ENCODE measurements at places on chromosomes 5 and 9.

DNA sequence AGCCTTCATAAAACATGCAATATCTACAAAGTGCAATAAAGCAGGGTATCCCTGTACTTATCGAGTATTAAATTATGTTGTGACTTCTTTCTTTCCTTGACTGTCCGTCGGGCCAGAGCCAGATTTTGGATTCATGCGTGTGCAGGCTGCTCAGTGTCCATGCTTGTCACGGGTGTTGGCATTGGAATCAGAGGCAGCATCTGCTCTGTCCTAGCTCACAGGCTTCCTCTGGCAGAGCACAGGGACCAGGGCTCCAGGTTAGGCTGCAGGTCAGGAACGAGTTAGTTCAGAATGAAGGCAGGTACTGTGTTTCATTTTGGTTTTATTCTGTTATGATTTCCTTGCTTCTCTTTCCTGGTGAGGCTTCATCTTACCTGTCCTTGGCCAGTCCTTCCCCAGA lies 249.8 kb downstream of the AUH start:
- DNase-seq = no peak

GRCh38 chr5:108078345-108078744 lies 303.6 kb downstream of the FBXL17 start:
- DNase-seq = no peak

GRCh38 chr5:176771102-176771845 lies 39.1 kb upstream of the UNC5A start:
- DNase-seq = no peak

DNA sequence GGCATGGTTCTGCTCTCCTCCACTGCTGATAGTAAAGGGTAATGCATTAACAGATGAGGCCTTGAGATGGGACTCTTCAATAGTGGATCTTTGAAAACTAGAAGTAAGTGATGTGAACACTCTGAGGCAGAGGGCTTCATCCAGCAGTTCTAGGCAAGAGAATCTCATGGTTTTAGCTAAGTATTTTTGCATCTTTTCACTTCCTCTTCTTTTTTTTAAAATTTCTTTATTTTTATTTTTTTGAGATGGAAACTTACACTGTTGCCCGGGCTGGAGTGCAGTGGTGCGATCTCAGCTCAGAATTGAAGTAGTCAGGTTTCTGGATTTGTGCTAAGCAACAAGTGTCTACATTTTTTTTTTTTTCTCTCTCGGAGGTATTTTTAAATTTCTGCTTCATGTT lies 101.9 kb downstream of the MTRR start:
- no peak for DNase-seq

- DNase-seq = no peak
Measured at GRCh38 chr5:25646421-25647341, 1001.9 kb upstream of the CDH10 start.

DNA sequence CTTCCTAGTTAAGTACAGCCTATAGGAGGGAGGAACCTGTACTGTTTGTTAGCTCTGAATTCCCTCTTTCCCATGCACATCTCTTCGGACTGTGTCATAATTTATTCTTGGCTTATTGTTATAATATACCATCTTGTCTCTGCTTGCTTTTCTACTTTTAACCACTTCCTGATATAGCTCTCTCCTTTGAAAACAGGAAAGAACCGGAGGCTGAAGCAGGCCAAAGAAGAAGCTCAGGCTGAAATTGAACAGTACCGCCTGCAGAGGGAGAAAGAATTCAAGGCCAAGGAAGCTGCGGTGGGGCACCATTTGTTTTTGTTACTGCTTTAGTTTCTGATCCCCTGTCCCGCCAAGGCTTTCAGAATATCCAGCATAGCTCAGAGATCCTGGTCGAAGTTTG lies 4.8 kb downstream of the ATP6V1G1 start:
- no peak for DNase-seq

DNA sequence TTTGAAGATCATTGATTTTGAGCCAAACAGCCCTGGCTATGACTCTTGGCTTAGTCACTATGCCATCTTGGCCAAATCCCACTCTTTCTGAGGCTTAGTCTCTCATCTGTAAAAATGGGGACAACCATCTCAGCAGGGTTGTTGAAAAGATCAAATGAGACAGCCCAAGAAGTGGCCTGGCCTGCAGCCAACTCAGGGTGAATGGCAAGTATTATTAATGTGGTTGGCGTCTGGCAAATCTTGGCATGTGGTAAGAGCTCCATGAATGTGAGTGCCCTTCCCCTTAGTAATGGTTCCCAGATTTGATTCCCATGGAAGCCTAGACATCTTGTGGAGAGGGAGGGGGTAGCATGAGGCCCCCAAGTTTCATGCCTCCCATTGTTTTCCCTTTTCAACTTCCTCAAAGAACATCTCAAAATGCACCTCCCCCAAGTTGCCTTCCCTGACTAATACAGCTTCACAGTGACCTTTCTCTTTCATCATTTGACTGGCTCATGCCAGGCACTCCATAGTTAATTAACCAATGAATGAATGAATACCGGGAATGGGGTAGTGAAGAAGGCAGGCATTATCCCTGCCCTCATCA lies 11.8 kb upstream of the TGFBI start:
- DNase-seq = no peak

DNA sequence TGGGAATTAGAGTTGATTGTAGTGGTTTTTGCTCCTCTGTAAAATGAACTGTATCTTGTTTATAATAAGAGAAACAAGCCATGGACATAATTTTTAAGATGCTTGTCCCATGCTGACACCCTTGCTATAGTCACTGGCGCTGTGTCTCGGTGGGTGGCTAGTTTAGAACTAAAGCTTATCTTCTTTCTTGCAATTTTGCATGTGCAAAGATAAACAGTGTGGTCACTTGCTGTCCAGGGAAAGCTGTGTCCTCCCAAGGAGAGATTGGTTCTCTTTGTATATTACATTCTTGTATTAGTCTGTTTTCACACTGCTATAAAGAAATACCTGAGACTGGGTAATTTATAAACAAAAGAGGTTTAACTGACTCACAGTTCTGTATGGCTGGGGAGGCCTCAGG lies 143.8 kb downstream of the MELK start:
- no peak for DNase-seq

GRCh38 chr5:167664222-167664804 lies 627.1 kb upstream of the WWC1 start:
- DNase-seq = no peak

DNA sequence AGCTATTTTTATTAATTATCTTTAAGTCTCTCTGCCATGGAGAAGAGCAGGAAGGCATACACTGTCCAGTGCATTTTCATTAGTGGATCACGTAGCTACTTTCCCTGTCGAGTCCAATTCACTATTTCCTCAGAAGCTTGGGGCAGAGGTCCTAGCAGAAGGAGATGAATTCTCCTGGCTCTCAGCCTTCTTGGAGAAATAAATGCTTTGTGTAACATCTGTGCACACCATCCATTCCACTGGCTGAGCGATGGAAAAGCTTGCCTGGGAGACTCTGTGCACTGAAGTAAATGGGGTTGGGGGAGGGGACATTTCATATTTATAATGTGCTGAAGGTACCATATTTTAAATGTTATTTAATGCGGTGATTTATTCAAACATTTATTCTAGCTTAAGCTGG lies 23.4 kb downstream of the PROP1 start:
- DNase-seq = no peak

- no peak for DNase-seq
Measured at GRCh38 chr5:142846406-142846805, 76.2 kb downstream of the ARHGAP26 start.

- DNase-seq = no peak
Measured at GRCh38 chr9:34454571-34455065, 3.8 kb downstream of the FAM219A start.

DNA sequence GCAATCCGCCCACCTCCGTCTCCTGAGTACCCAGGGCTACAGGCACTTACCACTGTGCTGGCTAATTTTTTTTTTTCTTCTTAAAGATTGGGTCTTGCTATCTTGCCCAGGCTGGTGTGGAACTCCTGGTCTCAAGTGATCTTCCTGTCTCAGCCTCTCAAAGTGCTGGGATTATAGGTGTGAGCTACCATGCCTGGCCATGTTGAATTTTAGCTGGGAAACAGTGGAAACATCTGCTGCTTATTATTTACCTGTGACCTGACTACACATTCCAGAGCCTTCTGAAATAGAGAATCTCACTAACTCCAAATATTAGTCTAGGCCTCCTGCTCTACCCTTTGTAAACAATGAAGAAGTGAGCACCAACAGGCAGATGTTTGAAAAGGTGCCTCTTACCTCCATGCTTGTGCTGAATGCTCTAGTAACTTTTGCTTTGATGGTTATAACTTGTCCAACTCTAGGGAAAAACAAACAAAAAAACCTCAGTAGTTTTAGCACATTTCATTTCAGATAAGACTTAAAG lies 22.5 kb downstream of the ACOT12 start:
- no peak for DNase-seq

DNA sequence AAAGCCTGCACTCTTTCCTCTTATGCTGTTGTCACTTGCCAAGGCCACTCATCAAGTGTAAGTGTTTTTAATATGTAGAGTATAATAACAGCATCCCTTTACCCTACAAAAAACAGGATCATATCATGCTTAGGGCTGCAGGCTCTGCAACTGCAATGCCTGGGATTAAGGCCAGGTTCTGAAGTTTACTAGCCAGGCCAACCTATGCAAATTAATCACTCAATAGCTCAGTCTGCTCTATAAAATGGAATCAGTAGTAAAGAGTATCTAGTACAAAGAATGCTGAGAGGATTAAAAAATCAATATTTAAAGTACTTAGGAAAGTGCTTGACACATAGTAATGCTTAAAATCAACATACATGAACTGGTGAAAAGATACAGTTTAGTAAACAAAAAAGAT lies 253.3 kb downstream of the EDIL3 start:
- DNase-seq = no peak

- DNase-seq = peak; percentile 54
Measured at GRCh38 chr5:98769210-98769958, 4.1 kb upstream of the RGMB start.

DNA sequence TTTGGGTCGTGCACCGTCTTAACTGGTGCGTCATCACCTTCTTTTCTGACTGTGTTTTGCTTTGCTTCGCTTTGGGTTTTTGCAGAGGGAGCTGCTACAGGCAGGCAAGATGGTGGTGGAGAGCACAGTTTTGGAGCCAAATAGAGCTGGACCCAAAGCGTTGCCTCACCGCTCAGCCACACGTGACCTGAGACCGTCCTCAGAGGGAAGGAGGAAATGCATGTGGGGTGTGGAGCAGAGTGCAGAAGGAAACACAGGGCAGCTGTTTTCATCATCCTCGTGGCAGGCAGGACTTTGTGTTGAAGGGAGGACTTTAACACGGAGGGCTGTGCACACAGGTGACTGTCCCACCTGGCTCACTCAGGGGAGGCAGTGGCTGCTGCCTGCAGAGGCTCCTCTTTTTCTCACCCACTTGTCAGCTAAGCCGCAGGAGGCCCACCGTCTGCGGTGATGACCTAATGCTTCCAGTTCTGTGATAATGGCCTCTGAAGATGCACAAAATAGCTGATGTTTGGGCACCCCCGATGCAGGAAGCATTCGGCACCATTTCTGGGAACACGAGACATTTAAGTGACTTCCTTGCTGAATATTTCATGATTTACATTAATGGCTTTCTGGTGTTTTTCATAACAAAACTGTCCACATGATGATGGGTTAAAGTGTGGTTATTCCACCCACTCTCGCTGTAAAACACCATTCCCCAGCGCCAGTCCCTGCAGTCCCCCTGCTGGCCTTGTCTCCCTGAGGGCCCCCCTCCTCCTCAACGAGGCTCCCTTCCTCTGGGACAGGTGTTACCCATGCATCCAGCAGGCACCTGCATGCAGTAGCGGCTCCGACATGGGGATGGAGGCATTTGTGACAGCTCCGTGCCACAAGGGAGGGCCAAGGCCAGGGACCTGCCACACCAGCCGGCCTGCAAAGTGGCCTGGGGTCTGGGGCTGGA lies 12.4 kb upstream of the UBAC1 start:
- no peak for DNase-seq

DNA sequence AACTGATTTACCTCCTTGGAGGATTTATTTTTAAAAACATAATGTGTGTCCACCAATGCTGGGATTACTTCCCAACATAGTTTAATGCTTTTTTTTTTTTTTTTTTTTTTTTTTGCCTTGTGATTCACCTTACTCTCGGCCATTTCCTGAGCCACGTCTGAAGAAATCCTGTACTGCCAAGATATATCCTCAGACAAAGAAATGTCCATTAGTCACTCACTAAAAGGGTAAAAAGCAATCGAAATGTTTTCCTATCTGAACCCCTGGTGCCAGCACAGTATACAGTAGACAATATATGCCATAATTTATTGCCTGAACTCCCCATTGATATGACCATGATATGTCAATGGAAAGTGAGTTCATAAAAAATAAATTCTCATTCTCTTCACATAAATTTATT lies 344.1 kb downstream of the BNC2 start:
- no peak for DNase-seq

GRCh38 chr9:88256216-88256615 lies 117.9 kb upstream of the SPATA31C2 start:
- no peak for DNase-seq

DNA sequence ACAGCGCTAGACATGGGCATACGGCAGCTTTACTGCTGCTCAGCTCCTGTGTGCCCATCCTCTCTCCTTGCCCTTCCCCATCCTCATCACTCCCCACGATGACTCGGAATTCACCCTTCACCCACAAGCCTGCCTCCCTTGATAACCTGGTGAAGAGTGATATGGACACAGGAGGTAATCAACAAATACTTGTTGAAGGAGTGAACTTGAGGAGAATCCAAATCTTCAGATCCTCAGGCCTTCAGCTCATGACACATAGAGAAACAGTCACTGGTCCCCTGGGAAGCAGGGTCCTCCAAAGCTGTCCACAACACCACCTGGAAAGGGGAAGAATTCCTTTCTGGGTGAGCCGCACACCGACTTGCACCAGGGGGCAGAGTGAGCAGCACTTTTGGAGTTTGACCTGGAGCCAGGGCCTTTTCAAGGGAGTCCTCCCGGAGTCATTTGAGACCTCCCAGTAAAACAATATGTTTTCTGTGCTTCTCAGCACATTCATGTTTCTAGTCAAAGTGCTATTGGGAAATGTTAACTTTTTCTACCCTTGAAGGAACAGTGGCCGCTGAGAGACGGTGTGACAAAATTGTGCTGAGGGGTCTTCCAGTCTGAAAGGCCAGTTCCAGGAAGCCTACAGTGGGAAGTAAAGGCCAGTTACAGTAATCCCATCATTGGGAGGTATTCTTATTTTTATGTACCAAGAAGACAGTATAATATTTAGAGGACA lies 332.3 kb downstream of the CWC27 start:
- DNase-seq = peak; percentile 58

DNA sequence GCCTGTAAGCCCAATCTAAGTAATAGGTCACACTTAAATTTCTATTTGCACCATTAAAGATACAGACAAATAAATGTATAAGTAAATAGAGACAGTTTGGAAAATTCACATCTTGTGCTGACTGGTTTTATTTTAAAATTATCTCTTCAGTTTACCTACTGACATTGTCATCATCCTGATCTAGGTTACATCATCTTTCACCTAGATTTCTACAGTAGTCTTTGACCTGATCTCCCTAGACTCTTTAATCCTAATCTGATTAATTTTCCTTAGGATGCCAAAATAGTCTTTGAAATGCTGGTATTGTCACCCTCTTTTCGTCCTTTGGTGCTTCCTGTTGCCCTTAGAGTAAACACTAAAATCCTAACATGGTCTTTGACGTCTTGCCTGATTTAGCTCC lies 43.9 kb downstream of the NDUFS4 start:
- no peak for DNase-seq

Data from NCI-H1092 (cell line).